ENCODE measurements at places on chromosomes 7 and 10.
A peak's percentile ranks its signal among the peaks of the same experiment; 100 is the strongest.

DNA sequence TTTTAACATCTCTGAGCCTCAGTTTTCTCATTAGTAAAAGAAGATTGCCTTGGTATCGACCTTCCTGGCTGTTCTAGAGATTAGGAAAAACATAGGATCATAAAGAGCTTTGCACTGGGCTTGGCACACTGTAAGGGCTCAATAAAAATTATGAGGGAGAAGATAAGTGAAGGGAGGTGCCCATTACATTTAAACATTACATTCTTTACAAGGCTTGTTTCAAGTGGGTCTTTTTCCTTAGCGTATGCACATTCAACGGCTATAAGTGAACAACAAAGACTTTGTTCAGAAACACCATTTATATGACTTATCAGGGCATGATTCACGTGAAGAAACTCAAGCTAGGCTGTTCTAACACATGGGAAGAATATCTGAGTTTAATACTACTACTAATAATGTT lies 351.9 kb upstream of the NPVF start:
- DNase-seq = no peak

- DNase-seq = no peak
These were observed 13.7 kb downstream of the CISD1 start for GRCh38 chr10:58282615-58283014.

GRCh38 chr7:122914812-122915211 lies 28.6 kb upstream of the CADPS2 start:
- no peak for DNase-seq

DNA sequence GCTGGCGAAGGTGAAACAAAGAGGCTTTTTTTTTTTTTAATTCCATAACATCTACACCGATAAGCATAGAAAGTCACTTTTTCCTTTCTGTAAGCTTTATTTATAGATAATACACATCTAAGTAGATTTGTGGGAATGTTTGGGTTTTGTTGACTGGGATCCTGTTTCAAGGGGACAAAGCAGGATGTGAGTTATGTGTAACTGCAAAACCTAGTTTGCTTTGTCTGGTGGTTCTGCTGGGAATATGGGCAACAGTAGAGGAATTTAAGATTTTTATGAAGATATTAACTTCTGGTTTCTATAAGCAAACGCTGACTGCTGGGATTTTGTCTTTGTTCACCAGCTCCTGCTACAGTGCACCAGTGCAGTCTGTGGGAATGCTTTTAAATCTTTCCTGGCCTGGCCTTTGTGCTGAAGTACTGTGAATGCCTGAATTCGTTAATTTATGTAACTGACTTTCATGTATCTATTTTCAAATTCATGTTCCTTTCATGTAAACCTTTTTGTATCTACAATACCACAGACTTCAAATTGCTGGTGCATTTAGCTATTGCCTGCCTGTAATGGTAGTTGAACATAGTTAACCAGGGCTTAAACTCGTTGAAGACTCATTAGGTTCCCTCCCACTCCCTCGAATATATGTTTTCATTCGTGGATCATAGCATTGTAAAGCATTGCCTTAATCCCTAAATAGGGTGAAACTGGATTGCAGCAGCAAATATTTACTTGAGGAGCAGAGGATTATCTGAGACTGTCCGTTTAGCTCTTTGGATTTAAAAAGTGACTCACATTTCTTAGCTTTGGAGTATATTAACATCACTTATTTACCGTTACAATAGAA lies 1.5 kb downstream of the KLHL7 start:
- DNase-seq = peak; percentile 20

- DNase-seq = no peak
These were observed 101.8 kb upstream of the FERD3L start for GRCh38 chr7:19247017-19247416.

GRCh38 chr7:150666412-150666811 lies 19.1 kb upstream of the GIMAP2 start:
- no peak for DNase-seq

DNA sequence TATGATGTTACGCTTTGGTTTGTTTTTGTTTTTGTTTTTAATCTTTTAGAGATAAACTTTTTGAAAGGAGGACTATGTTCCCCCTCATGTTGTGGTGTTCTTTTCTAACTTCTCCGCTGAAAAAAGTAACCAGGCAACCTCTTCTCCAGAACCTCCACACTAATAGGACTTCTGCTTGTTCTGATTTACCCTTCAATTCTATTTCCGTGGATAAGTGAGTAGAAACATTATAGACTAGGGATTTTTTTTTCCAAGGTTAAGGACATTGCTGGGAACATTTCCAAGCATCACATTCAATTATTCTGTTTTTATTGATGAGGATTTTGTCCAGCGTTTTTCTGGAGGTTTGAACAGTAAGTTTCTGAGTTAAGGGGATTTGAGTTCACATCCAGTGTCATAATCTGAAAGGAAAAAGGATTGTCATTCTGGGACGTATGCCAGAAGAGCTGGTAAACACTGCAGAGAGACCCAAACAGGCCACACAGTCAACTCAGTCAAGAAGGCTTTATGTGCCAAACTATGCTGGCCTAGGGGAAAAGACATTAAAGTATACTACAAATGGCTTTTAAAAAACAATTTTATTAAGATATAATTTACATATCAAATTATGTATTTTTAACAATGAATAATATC lies 28.3 kb upstream of the RALA start:
- DNase-seq = peak; percentile 69

- no peak for DNase-seq
These were observed 28.2 kb downstream of the TACR2 start for GRCh38 chr10:69388488-69388887.

DNA sequence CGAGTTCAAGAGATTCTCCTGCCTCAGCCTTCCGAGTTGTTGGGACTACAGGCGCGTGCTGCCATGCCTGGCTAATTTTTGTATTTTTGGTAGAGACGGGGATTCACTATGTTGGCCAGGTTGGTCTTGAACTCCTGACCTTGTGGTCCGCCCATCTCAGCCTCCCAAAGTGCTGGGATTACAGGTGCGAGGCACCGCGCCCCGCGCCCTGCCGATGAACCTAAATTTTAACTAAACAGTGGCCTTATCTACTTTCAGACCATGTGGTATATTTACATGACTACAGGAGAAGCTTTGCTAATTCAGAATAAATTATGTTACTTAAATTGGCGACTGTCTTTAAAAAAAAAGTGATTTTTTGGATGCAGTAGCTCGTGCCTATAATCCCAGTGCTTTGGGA lies 9.2 kb downstream of the SIRT1 start:
- DNase-seq = no peak

DNA sequence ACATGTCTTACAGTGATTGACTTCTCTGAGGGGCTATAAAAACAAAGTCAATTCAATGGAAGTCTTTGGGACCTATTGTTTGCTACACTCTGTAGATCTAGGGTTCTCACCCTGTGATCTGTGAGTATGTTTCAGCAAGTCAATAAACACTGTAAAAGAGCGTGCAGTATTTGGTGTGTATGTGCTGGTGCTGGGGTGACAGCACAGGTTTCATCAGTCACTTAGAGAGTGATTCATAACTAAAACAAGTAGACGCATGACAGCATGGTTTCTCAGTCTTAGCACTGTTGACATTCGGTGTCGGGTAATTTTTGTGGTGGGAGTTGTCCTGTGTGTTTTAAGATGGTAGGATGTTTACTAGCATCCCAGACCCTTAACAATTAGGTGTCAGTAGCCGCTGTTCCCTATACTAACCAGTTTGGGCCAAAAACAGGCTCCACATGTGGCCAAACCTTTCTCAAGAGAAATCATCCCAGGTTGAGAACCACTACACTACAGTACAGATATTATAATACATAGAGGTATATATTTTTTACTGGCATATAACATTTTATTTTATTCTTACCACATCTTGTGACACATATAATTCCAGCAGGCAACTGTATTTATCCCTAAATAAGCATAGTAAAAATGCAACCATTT lies 411.8 kb downstream of the ARL4A start:
- peak; percentile 30 for DNase-seq

Measured in myocyte (in vitro differentiated cells).